NB4 (cell line): ENCODE measurements at places on chromosomes 5 and 9.

- DNase-seq = peak; percentile 83
Observed at GRCh38 chr5:172793577-172794488, 22.8 kb upstream of the DUSP1 start.

DNA sequence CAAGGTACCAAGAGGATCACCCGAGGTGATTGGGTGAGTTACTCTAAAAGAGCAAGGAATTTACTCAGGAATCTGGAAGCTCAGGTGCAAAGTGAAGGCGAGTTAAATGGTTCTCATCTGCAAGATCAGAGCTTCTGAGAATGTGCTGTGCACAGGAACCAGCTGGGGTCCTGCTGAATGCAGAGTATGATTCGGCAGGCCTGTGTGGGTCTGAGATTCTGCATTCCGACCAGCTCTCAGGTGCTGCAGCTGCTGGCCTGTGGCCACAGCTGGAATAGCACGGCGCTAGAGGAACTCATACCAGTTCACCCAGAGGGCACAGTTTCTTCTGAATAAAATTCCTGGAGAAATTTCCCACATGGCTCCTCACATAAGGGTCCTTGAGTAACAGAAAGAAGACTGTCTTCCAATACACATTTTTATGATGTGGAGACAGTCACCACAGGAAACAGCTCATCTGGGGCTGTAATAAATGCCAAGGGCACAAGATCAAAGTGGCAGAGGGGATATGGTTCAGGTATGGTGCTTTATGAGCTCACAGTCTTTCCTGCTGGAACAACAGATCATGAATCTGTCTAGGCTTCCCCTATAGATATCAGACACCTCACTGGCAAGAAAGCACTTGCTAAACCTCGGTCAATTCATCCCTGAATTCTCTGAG, 83.9 kb downstream of the PTPN3 start:
- DNase-seq = peak; percentile 33

GRCh38 chr5:168481330-168481788, 4.9 kb upstream of the RARS1 start:
- DNase-seq = no peak

- no peak for DNase-seq
Observed at GRCh38 chr5:95424016-95424415, 32.9 kb downstream of the FAM81B start.

GRCh38 chr5:95870105-95870672, 47.7 kb upstream of the GLRX start:
- peak; percentile 15 for DNase-seq
